ENCODE measurements at places on chromosomes 2 and 18. TPM values are rescaled to one million over a fixed set of nuclear protein-coding genes. Genes with fewer than 3 reads are reported as not detected.
A peak's percentile ranks its signal among the peaks of the same experiment; 100 is the strongest.

The DPYSL5 gene
- 1.2 TPM for total RNA-seq

The CCDC68 gene
- not detected for total RNA-seq

The RNF152 gene
- 22.9 TPM for total RNA-seq

- DNase-seq = no peak
- no peaks in the 10 kb centered on the region for H3K27me3 ChIP-seq
- no peak overlapping the region for H3K27ac ChIP-seq
- H3K4me1 ChIP-seq = no peaks in the 10 kb centered on the region
These were observed 18.1 kb downstream of the SOWAHC start for GRCh38 chr2:109632158-109632789.

DNA sequence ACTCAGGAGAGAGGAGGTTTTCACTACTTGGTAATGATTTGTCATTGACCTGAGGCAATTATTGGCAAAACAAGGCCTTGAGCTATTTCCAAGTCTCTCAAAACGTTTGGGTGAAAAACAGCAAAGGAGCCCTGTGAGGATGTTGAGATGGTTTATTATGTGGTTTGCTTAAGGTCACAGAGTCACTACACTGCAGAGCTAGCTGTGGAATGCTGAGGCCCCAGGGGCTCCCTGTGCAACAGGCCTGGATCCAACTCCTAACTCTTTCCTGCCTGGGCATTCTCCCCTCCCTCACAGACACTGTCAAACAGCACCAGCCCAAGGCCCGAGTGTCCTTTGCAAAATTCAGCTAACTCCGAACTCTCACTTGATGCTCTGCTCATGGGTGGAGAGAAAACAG, 754.6 kb upstream of the SOX11 start:
- no peaks in the 10 kb centered on the region for H3K27me3 ChIP-seq
- DNase-seq = no peak
- H3K4me3 ChIP-seq = no peak overlapping the region

DNA sequence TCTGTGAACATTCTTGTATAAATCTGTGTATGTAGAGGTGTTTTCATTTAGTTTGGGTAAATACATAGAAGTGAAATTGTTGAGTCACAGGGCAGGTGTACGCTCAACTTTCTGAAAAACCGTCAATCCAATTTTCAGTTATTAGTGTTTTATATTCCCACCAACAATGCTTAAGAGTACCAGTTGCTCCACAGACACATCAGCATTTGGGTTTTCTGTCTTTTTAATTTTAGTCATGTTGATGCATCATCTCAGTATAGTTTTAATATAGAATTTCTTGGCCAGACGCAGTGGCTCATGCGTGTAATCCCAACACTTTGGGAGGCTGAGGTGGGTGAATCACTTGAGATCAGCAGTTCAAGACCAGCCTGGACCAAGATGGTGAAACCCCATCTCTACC, 3.2 kb upstream of the GNLY start:
- H3K36me3 ChIP-seq = no peaks in the 10 kb centered on the region
- 0 out of 2 replicates have a peak, but pooled peaks cover 2% of the 10 kb centered on the region for H3K27me3 ChIP-seq
- no peak overlapping the region for H3K27ac ChIP-seq
- peaks cover 4% of the 10 kb centered on the region for H3K4me1 ChIP-seq

GRCh38 chr18:23970161-23971096, 44.1 kb upstream of the TTC39C start:
- DNase-seq = no peak
- no peak overlapping the region for H3K4me3 ChIP-seq
- peaks cover 11% of the 10 kb centered on the region for H3K4me1 ChIP-seq

The ZBTB7C gene
- not detected for total RNA-seq

GRCh38 chr2:211331736-211332135, 775.3 kb downstream of the CPS1 start:
- H3K4me3 ChIP-seq = no peak overlapping the region
- no peaks in the 10 kb centered on the region for H3K27me3 ChIP-seq
- no peaks in the 10 kb centered on the region for H3K4me1 ChIP-seq
- H3K27ac ChIP-seq = no peak overlapping the region

The ARHGAP28 gene
- total RNA-seq = 12.6 TPM

The MOGAT1 gene
- not detected for total RNA-seq

The ASAP2 gene
- 27.8 TPM for total RNA-seq

The LBH gene
- total RNA-seq = 140 TPM

DNA sequence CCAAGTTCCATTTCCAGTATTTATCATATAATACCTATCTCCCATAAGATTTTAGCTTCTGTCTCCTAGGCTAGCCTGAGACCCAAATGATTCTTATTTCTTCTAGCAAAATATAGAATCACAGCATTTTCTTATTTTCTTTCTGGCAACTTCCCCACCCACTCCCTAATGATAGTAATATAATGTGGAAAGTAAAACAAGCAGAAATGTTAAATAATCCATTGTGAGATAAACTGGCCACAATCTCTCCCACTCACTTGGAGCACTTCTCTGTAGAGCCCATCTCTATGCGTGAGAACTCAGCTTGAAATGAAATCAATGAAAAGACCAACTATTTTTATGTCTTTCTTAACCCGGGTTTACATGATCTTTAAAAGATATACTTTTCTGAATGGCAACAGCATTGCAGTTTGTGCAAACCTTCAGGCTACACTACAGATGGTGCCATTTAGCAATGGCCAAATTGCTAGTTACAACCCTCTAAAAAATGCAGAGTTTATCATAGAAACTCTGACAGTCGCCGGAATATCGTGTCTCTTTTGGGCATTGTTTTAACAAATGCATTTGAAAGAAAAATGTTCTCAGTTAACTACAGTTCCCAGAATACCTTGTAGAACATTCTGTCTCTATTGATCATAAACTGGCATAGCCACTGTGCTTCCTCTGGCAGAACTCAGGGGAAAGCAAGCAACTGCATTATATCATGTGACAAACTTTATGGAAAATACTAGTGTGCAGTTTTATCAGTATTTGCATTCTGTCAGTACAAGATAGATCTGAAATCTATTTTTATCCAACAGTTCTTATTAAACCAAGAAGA, 1407.4 kb upstream of the ZEB2 start:
- no peaks in the 10 kb centered on the region for H3K27me3 ChIP-seq
- no peak for DNase-seq
- H3K4me1 ChIP-seq = peaks cover 11% of the 10 kb centered on the region
- H3K36me3 ChIP-seq = no peaks in the 10 kb centered on the region
- no peak overlapping the region for H3K27ac ChIP-seq

DNA sequence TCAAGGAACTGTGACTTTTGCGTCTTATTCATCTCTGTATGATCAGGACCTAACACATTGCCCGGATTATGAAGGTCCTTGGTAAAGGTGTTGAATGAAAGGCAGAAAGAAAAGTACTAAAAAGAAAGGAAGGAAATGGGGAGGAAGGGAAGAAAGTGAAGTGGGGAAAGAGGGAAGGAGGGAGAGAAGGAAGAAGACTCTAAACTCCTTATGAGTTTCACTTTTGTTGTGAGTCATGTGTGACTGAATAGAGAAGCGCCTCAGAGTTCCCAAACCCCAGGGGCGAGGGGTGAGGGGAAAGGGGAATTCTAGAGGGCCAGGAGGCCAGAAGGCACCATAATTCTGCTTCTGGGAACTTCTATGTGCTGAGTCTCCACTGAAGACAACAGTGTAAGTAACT, 30.9 kb upstream of the OSBPL6 start:
- no peaks in the 10 kb centered on the region for H3K27me3 ChIP-seq
- no peak overlapping the region for H3K27ac ChIP-seq
- no peak overlapping the region for H3K4me3 ChIP-seq
- H3K36me3 ChIP-seq = no peaks in the 10 kb centered on the region

GRCh38 chr18:55380589-55380988, 207.4 kb downstream of the TCF4 start:
- H3K27ac ChIP-seq = no peak overlapping the region
- H3K4me3 ChIP-seq = no peak overlapping the region
- DNase-seq = no peak
- H3K36me3 ChIP-seq = no peaks in the 10 kb centered on the region

- no peaks in the 10 kb centered on the region for H3K36me3 ChIP-seq
- no peaks in the 10 kb centered on the region for H3K27me3 ChIP-seq
- no peaks in the 10 kb centered on the region for H3K4me1 ChIP-seq
- no peak for DNase-seq
These were observed 236.2 kb downstream of the ETAA1 start for GRCh38 chr2:67633212-67633856.

The REG3A gene
- not detected for total RNA-seq

DNA sequence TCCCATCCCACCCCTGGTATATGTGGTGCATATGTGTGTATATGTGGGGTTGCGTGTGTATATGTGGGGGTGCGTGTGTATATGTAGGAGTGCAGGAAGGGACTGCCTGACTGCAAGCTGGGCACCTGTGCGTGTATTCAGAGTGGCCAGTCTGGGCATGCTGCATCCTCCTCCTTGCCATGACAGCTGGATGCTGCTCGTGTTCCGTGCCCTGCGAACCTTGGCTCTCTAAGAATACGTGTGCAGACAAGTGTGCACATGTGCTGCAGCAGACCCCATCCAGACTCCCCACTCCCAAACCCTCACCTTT, 222.1 kb downstream of the CELF4 start:
- H3K27ac ChIP-seq = no peak overlapping the region
- no peak for DNase-seq
- no peaks in the 10 kb centered on the region for H3K4me1 ChIP-seq
- H3K36me3 ChIP-seq = no peaks in the 10 kb centered on the region
- H3K27me3 ChIP-seq = no peaks in the 10 kb centered on the region

The SKOR2 gene
- not detected for total RNA-seq

The TNS1 gene
- total RNA-seq = 3.0 TPM

DNA sequence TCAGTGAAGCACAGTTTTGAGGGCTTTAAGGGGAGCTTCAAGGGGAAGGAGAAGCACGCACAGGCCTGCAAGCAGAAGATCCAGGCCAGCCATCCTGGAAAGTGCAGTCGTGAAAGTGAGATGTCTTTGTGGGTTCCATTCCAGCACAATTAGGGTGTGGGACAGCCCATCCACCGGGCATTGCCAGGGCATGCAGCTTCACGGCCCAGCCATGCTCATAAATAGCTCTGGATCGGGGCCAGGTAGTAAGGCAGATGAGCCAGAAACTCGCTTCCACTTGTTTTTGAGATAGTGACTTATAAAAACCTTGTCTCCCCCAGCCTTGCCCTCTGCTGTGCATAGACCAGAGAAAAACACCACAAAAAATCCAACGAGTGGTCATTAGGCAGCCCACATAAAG, 21.0 kb downstream of the KDSR start:
- H3K27ac ChIP-seq = no peak overlapping the region
- no peaks in the 10 kb centered on the region for H3K27me3 ChIP-seq
- DNase-seq = no peak
- H3K36me3 ChIP-seq = peaks cover 8% of the 10 kb centered on the region

The MPP4 gene
- 0.05 TPM for total RNA-seq

- no peak for DNase-seq
- no peaks in the 10 kb centered on the region for H3K36me3 ChIP-seq
- H3K4me3 ChIP-seq = no peak overlapping the region
- H3K4me1 ChIP-seq = no peaks in the 10 kb centered on the region
- H3K27ac ChIP-seq = no peak overlapping the region
These were observed 306.7 kb downstream of the SETBP1 start for GRCh38 chr18:44987371-44987770.

The VAMP5 gene
- not detected for total RNA-seq

DNA sequence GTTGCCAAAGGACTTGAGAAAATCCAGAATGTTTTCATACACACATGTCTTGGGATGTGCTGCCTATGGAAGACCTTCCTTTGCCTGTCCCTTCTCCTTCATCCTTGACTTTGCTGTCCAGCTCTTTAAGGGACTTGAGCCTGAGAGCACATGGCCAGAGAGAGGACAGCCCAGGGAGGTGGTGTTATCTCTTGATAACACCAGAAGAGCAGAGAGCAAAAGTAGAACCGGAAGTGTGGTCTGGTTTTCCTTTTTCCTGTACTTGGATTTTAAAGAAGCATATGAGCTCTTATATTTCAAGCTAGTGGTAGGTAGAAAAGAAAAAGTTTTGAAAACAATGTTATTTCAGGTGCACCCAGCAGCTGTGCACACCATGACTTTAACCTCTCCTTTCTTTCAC, 94.1 kb upstream of the ZNF532 start:
- no peaks in the 10 kb centered on the region for H3K27me3 ChIP-seq
- H3K4me3 ChIP-seq = no peak overlapping the region
- H3K4me1 ChIP-seq = no peaks in the 10 kb centered on the region

- no peaks in the 10 kb centered on the region for H3K27me3 ChIP-seq
- H3K27ac ChIP-seq = no peak overlapping the region
- no peak overlapping the region for H3K4me3 ChIP-seq
- H3K4me1 ChIP-seq = no peaks in the 10 kb centered on the region
These were observed 104.8 kb upstream of the SLC8A1 start for GRCh38 chr2:40556739-40557138.

- DNase-seq = no peak
- H3K27me3 ChIP-seq = no peaks in the 10 kb centered on the region
- H3K4me3 ChIP-seq = no peak overlapping the region
- H3K4me1 ChIP-seq = peaks cover 20% of the 10 kb centered on the region
These were observed 105.7 kb downstream of the MAP2 start for GRCh38 chr2:209529579-209529978.

- no peak overlapping the region for H3K27ac ChIP-seq
- no peak overlapping the region for H3K4me3 ChIP-seq
- no peaks in the 10 kb centered on the region for H3K4me1 ChIP-seq
- DNase-seq = no peak
- H3K36me3 ChIP-seq = no peaks in the 10 kb centered on the region
These were observed 339.4 kb downstream of the DCC start for GRCh38 chr18:52679354-52679753.

GRCh38 chr18:11078491-11078890, 70.9 kb downstream of the PIEZO2 start:
- H3K27me3 ChIP-seq = no peaks in the 10 kb centered on the region
- no peaks in the 10 kb centered on the region for H3K4me1 ChIP-seq
- no peak overlapping the region for H3K27ac ChIP-seq
- no peaks in the 10 kb centered on the region for H3K36me3 ChIP-seq
- no peak for DNase-seq
- no peak overlapping the region for H3K4me3 ChIP-seq

GRCh38 chr2:3183766-3184165, 193.9 kb downstream of the EIPR1 start:
- H3K4me3 ChIP-seq = no peak overlapping the region
- H3K36me3 ChIP-seq = 0 out of 2 replicates have a peak, but pooled peaks cover under 1% of the 10 kb centered on the region
- no peak for DNase-seq
- H3K27me3 ChIP-seq = no peaks in the 10 kb centered on the region
- no peak overlapping the region for H3K27ac ChIP-seq

- no peaks in the 10 kb centered on the region for H3K27me3 ChIP-seq
- H3K4me1 ChIP-seq = peaks cover 43% of the 10 kb centered on the region
- DNase-seq = peak; percentile 25
- peaks cover 6% of the 10 kb centered on the region for H3K36me3 ChIP-seq
- no peak overlapping the region for H3K27ac ChIP-seq
These were observed 123.0 kb downstream of the MAP4K4 start for GRCh38 chr2:101820519-101820918.

The SF3B1 gene
- total RNA-seq = 276 TPM

DNA sequence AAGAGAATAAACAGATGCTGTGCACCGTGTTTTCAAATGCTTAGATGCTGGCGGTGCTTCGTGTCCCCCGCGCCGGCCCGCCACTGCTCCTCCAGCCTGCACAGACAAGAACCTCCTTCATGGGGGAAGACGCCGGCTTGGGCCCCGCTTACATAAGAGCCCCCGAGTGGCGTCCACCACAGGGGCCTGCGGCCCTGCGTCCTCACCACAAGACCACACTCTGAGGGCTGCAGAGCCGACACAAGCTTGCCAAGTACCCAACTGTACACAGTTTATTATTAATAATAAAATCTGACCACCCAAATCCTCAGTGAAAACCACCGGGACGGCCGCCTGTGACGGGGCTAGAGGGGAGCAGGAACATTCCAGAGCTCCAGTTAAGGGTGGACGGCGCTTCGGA, 232.2 kb downstream of the HDAC4 start:
- H3K4me3 ChIP-seq = no peak overlapping the region
